Activated CD4-positive, alpha-beta T cell treated with anti-CD3 and anti-CD28 coated beads, Interleukin-2, amount 50 U/mL, for 1 hour (primary cell): ENCODE measurements at places on chromosomes 7 and 10.

GRCh38 chr7:111093496-111093895 lies 2.6 kb downstream of the LRRN3 start:
- no peak for DNase-seq

- DNase-seq: no peak
Measured at GRCh38 chr10:52280051-52280450, 34.0 kb upstream of the DKK1 start.

DNA sequence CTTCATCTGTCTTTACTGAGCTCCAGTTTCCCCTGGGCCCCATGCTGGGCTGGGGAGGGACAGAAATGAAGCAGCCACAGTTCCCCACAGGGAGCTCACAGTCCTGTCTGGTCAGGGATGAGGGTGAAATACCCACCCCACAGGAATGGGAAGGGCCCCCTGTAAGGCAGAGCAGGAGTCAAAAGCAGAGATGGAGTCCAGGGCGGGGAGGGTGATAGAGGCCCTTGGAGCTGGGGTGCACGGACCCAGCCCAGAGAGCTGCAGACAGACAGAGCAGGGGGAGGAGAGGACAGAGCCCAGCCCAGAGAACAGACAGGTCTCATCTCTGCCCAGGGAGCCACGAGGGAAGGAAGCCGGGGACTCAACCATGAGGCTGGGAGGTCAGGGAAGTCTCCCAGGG lies 34.9 kb upstream of the ZNF488 start:
- no peak for DNase-seq

DNA sequence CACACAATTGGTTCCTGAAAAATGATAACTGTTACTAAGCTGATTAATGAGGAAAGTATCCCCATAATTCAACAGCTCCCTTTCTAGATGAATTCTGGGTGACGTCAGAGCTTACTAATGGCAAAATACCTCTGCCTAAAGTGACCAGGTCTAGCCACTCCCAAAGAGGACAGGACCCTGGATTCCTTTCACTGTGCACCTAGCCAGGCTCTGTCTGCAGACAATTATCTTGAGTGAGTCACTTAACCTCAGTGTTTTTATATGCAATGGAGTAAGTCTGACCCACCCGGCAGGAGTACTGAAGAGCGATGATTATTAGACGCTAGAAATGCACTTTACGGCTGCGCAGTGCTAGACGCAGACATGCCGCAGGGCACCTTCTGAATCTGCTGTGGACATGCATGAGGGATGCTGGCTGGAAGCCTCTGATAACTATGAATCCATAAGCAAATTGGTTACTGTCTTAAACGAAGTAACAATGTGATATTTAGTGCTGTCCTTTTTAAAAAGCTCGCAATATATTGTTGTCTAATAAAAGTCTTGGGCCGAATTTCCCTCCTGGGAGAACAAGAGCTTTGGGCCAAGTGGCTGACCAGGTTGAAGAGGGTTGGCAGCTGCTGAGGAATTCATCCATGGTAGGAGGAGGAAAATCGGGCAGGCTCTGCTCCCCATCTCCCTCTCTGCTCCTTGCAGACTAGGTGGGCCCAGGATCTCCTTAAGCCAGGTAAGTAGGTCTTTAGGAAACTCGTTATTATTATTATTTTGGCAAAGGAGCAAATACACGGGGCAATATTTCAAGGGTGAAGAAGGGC lies 4.6 kb upstream of the INPP5A start:
- no peak for DNase-seq

DNA sequence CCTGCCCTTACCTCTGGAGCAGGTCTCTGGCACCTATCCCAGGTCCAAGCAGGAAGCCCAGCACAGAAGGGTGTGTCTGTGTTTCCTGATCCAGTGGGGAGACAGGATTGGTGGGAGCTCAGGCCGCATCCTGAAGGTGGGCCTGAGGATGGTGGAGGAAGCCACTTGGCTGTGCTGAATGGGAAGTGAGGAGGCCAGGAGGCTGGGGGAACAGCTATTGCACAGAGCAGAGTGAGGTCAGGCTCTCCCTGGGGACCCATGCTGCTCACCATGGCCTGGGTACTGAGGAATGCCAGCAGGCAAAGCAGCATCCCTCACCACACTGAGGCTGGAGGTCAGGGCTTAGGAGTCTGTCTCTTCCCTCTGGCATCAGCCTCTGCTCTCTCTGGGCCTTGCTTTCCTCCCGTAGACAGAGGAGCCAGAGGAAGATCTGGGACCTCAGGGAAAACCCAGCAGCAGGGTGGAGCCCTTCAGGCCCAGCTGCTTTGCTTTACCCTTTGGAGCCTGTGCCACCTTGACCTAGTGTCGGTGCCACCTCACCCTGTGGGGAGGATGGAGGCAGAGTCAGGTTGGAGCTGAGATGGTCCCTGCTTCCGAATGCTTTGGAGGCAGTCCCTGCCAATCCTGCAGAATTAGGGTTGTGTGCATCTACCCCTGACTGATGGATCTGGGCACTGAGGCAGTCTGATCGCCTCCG lies 39.0 kb downstream of the CDH23 start:
- no peak for DNase-seq

DNA sequence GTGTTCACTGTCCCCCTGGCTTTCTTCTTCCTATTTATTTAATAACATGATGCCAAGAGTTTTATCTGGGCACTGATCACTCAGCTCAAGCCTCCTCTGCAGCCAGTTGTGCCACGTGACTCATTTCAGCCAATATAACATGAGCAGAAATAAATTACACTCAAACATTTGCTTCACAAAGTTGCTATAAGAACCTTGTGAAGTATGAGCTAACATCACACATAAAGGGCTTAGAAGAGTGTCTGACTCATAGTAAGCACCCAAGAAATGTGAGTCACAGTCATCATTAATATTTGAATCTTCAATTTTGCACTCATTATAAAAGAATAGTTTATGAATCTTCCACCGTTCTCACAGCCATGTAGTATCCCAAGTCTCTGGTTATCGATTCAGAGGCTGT lies 414.6 kb upstream of the NPVF start:
- DNase-seq: no peak

DNA sequence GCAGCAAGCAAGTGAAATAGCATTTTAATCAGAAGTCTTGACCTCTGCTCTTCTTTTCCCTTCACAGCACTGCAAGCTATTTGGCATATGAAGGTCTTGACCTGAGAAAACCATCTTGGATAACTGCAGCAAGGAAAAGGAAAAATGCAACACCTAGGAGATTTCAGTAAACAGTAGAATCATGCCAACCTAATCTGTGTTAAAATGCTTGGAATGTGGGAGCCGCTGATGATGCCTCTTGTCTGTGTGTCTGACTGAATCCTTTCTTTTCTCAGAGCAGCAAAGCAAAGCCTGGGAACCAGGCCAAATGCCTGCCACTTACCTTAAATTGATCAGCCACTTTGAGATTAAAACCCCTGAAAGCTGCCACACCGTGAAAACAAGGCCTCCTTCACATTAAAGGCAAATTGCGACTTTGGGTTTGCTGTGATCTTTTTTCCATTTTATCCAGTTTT lies 80.4 kb upstream of the CDK6 start:
- DNase-seq: no peak

- no peak for DNase-seq
Measured at GRCh38 chr7:107427462-107427861, 42.4 kb upstream of the GPR22 start.

DNA sequence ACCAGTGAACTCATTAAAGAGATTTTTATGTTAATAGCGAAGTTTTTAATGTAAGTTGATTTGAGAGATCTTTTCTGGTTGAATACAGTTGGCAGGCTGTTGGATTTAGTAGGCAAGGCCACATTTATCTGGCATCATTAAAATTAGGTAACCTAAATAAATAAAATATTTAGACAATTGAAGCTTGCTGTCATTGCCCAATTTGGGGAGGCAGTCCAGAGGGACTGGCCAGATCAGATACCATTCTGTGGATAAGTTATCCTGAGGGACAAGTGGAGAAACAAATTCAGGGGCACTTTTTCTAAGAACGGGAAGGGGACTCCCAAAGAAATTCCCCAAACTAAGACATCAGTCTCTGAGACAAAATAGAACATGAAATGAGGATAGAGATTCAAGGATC lies 397.8 kb downstream of the GFRA1 start:
- DNase-seq: no peak

- no peak for DNase-seq
Measured at GRCh38 chr7:111202321-111202720, 111.4 kb downstream of the LRRN3 start.
